C1 segment of cervical spinal cord (tissue), 14 donors: ENCODE measurements at places on chromosomes 4 and X.

GRCh38 chr4:159607809-159608208 lies 504.9 kb downstream of the RAPGEF2 start:
- no peak for DNase-seq

GRCh38 chrX:121876305-121876704 lies 828.9 kb downstream of the GLUD2 start:
- DNase-seq, result no peak

DNA sequence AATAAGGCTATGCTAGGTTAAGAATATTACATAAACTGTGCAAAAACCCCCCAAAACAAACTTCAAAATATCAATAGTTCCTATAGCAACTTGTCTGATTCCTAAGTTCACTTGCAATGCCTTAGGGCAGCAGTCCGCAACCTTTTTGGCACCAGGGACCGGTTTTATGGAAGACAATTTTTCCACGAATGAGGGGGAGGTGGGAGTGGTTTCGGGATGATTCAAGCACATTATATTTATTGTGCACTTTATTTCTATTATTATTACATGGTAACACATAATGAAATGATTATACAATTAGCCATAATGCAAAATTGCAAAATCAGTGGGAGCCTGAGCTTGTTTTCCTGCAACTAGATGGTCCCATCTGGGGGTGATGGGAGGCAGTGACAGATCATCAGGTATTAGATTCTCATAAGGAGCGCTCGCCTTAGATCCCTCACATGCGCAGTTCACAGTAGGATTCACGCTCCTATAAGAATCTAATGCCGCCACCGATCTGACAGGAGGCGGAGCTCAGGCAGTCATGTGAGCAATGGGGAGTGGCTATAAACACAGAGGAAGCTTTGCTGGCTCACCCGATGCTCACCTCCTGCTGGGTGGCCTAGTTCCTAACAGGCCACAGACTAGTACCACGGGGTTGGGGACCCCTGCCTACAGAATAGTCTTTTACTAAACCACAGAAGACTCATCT lies 39.7 kb downstream of the ACOX3 start:
- no peak for DNase-seq

- DNase-seq, result no peak
Observed at GRCh38 chr4:80990851-80991250, 39.7 kb upstream of the BMP3 start.

GRCh38 chr4:119725011-119725410 lies 96.4 kb upstream of the PDE5A start:
- DNase-seq, result no peak

- no peak for DNase-seq
Observed at GRCh38 chrX:108735679-108736508, 469 bp downstream of the IRS4 start.

GRCh38 chr4:85522277-85522676 lies 47.3 kb downstream of the ARHGAP24 start:
- DNase-seq, result no peak

GRCh38 chr4:3221184-3221494 lies 27.8 kb upstream of the MSANTD1 start:
- no peak for DNase-seq

GRCh38 chr4:175770555-175770954 lies 41.5 kb downstream of the GPM6A start:
- DNase-seq, result no peak

- DNase-seq, result no peak
Observed at GRCh38 chr4:11765849-11766453, 337.3 kb upstream of the HS3ST1 start.

GRCh38 chr4:1246111-1246881 lies 2.6 kb downstream of the CTBP1 start:
- DNase-seq, result no peak

DNA sequence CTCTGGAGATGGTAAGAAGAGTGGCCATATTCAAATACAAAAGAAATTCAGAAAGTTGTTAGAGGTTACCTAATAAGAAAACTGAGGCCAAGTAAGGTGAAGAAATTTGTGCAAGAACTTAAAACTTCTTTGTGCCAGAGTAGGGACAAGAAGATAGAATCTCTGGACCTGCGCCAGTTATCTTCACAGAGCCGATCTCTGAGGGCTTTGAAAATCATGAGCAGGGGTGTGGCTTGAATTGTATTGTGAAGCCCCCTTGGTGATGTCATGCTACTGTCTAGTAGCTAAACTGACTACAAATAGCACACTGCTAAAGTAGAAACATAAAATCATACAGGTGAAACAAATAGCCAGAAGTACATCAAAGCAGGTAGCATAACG lies 184.6 kb downstream of the UGT8 start:
- no peak for DNase-seq

GRCh38 chrX:133561251-133561650 lies 146.0 kb upstream of the GPC4 start:
- DNase-seq, result no peak

GRCh38 chrX:12779534-12779933 lies 11.7 kb upstream of the PRPS2 start:
- DNase-seq, result no peak

GRCh38 chrX:45036161-45036560 lies 163.2 kb downstream of the KDM6A start:
- no peak for DNase-seq

- DNase-seq, result no peak
Observed at GRCh38 chr4:57094832-57095223, 15.4 kb downstream of the IGFBP7 start.

DNA sequence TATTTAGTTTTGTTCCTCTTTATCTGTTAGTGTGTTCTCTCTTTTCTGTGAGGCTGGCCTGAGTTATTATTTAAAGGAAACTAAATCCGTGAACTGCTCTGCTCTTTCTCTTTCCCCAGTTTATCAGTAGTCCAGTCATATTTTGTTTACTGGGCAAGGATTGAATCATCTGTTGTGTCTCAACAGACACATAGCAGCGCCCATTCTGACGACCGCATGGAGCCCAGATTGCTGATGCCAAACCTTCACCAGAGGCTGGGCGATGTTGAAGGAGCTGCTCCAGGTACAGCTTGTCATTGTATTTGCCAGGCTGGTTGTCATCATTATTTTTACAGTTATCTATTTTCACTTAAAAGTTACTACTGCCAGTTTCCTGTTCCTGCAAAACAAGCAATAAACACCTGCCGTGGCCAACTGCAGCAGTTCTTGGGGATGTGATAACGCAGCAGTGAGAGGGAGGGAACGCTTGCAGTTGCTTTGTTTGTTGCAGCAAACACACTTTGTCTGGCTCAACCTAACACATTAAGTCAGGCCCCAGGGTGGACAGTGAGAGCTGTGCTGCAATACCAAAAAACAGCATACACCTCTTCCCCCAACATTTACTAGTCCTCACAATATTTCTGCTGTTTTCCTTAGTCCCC lies 10.1 kb downstream of the REELD1 start:
- DNase-seq, result no peak

DNA sequence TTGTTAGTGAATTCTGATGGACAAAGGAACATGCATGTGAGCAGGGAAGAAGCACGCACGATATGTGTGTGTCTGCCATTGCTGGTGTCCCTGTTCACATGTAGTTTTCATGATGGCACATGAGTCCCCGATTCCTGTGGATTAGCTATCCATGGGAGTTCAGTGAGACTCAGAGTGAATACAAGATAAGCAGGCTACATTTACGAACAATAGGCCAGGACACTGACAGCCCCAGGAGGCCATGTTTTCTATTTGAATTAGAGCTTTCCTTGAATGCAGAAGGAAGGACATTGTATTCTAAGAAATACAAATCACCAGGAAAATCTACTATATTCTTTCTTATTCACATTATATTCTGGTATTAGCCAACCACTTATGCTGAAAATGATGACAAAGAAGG lies 171.4 kb downstream of the PPP1R2C start:
- no peak for DNase-seq

DNA sequence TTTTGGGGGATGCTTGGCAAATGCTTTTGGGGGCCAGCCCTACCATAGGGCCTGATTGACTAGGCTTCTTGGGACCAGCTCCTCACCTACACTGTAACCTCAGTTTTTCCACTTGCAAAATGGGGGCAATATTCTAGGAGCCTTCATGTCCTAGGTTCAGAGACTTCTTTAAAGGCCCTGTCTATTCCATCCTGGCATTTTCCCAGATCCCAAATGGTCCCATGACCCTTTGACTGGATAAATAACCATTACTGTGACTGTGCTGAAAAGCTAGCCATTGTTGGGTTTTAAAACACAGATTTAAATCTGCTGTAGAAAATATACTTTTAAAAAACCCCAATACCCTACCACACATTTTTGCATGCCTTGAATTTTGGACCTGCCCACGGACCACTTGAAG lies 149.8 kb downstream of the EFNB1 start:
- DNase-seq, result no peak

- DNase-seq, result no peak
Observed at GRCh38 chr4:97353876-97354275, 789.4 kb downstream of the STPG2 start.

DNA sequence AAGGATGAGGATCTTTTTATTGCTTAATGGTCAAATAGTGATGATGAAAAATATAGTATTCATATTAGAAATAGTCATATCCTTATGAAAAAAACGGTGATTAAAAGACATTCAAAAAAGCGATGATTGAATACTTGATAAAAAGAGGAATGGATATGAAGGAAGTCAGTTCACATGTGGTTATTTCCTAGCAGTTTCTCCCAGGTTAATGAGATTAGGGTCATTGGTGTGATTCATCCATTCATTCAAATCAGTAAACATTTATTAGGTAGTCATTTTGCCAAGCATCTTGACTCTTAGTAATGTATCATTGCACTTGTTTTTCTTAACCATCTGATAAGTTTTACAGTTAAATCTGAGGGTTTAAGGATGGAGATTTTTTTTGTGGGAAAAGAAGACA lies 294.1 kb downstream of the ARHGAP24 start:
- DNase-seq, result no peak

DNA sequence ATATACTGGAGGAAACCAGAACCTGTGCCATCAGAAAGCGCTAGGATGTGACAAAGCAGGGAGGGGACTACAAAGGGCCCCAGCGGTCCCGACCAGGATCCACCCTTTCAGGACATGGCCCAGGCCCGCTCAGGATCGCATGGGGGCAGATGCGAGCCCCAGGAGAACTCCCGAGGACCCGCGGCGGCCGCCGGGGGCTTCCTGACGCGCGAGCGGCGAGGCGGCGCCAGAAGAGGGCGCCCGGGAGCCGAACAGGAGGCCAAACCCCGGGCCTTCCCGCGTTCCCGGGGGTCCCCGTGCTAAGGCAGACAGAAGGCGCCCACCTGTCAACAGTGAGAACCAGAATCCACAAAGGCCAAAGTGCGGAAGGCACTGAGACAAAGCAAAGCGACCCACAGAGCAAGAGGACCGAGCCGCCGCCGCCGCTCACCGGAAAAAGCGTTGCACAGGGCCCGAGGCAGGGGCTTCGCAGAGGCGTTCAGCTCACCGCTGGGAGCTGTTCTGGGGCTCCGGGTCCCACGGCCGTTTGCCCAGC lies 7.3 kb upstream of the OPN1LW start:
- DNase-seq, result no peak

- DNase-seq, result no peak
Observed at GRCh38 chrX:20514358-20514757, 247.6 kb upstream of the RPS6KA3 start.

DNA sequence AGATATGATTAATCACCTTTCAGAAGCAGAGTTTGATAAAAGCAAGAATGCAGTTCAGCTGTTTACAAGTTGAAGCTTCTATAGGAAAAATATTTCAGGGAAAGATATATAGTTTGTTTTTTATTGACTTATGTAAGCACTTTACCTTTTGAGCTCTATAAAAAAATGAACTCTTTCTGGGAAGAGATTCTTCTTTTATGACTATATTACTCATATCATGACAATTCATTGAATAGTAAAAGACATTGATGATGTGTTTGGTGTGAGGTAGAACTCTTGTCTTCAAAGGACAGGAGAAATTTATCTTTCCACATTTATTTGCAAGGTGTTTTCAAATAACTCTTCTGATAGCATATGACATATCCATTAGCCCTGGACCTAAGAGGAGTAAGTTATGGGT lies 156.6 kb downstream of the SLC4A4 start:
- DNase-seq, result no peak

DNA sequence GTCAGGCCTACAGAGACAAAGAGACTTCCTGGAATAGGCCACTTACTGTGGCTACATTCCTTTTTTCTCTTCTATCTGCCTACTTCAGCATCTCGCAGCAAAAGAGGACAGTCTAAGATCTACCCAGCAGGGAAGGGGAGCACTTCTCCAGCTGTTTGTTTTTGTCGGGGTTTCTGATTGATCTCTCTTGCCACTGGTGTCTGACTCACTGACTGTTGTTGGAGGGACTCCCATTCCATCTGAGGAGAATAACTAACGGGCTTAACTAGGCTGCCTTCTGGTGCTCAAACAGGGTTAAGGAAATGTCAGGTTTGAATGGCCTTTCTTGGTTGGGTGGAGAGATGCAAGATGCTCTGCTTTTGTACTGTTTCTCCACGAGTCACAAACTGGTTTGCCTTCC lies 100.2 kb upstream of the TMEM164 start:
- DNase-seq, result no peak

DNA sequence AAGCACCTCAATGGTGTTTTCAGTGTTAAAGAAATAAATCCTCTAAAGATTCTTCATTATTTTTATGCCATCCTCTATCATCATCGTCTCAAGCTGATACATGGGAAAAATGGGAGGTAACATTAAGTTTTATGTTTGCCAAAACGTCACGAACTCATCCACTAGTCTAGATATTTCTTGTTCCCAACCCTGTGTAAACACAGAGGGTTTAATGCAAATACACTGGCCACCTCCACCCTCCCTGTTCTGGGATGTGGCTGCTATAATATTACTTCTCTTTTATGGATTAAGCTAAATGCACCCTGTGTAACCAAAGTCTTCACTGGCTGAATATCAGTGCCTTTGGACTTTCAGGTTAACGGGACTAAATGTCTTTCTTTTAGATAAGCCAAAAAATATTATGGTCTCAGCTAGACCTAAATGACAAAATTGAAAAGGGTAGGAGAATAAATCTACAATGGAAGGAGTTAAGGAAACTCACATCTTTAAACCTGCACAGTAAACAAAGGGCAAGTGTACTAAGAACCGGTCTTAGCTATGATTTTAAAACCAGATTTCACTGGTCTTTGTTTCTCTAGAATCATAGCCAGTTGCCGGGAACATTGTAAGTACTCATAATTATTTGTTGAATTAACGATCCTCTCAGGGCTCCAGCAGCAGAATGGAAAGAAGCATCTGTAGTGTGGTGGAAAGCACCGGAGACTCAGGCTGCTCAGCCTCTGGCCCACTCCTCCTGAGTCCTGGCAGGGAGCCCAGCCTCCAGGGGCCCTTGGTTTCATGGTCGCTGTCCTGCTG lies 103.5 kb upstream of the NOCT start:
- DNase-seq, result no peak

DNA sequence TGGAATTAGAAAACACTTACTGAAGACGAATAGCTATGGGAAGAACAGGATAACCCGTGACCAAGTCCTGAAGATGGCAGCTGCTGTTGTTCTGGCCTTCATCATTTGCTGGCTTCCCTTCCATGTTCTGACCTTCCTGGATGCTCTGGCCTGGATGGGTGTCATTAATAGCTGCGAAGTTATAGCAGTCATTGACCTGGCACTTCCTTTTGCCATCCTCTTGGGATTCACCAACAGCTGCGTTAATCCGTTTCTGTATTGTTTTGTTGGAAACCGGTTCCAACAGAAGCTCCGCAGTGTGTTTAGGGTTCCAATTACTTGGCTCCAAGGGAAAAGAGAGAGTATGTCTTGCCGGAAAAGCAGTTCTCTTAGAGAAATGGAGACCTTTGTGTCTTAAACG lies 2.4 kb downstream of the AGTR2 start:
- DNase-seq, result no peak

- no peak for DNase-seq
Observed at GRCh38 chr4:48698029-48698971, 81.8 kb downstream of the FRYL start.
